Right kidney (tissue), 9 donors: ENCODE measurements at places on chromosomes 1 and 21.
A peak's percentile ranks its signal among the peaks of the same experiment; 100 is the strongest.

- DNase-seq = peak; percentile 64
Measured at GRCh38 chr1:172144445-172145061, 275.9 kb upstream of the C1orf105 start.

DNA sequence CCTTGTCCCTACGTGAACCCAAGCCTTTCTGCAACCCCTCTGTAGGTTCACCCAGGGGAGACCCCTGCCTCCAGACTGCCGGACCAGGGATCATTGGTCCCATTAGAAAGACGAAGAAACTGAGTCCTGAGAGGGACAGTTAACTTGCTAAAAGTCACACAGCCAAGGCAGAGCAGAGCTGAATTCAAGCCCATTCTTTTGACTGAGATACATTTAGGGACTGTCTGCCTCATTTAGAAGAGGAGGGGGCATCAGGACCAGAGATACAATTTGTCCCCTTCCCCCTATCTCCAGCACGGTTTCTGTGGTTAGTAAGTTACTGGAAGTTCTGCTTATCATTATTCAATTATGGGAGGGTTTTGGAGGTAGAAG is 19.1 kb downstream of the KCNQ4 start:
- no peak for DNase-seq

DNA sequence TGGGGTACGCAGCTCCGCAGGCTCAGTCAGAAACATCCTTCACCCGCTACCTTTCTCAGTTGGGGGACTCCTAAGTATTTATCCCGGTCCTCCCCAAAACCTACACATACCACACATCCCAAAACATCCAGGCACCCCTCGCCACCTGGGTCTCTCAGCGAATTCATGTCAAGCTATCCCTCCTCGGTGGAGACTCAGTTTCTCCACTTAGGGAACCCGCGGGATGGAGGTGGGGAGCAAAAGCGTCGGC is 1.3 kb upstream of the ZBTB7B start:
- no peak for DNase-seq

DNA sequence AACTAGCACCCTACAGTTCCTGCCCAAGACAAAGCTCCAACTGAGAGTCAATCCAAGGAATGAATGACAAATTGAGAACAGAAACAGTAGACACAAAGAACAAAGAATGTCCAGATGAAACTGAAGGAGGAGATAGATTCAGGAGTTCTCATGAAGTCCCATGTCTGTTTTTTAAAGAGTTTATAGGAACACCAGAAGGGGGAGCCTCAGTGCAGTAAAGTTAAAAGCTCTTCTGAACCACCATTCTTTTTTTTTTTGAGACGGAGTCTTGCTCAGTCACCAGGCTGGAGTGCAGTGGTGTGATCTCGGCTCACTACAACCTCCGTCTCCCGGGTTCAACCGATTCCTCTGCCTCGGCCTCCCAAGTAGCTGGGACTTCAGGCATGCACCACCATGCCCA is 323.6 kb downstream of the MRPL39 start:
- no peak for DNase-seq

DNA sequence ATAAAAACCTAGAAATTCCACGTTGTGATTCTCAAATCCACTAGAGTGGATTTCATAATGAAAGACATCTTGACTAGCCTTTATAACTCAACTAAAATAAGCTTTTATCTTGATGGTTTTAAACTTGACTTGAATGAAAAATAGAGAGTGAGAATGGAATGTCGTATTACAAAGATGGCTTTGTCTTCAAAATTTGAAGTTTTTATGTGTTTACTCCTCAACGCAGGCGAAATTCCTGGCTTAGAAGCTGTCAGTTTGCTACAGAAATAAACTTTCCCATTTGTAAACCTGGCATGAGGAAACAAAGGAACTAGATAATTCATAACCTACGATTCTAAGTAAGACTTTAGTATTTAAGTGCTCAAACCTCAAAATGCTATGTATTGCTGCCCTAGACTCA is 90.0 kb upstream of the KRTAP19-8 start:
- no peak for DNase-seq

DNA sequence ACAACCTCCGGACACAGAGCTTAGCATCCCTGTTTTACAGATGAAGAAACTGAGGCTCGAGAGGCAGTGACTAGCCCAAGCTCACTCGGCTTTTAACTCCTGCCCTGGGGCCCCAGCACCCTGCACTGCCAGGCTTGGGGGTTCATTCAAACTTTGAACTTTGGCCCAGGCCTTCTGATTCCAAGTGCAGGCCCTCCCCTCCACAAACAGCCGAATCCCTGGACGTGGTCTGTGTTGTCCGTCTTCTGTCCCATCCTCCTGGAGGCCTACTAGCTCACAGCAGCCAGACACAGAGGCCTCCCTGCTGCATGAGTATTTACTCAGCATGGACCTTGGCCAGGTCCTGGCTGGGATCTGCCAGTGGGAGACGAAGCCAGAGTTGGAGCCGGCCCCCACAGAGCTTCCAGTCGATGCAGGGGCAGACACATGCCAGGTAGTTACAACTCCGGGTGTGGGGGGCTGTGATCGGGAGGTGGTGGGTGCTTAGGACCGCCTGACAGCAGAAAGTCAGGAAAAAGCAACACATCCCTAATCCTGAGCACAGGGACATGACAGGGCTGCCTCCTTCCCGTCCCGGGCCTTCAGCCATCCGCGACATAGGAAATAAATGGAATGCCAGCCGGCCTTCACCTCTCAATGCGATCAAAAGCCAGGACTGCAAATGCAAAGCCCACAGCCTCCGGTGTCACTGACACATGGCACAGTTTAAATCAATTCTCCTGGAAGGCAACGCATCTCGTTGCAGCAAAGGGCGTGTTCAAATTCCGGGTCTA is 7.4 kb downstream of the IFFO2 start:
- no peak for DNase-seq

GRCh38 chr1:224779536-224779935 is 149.9 kb upstream of the DNAH14 start:
- no peak for DNase-seq

DNA sequence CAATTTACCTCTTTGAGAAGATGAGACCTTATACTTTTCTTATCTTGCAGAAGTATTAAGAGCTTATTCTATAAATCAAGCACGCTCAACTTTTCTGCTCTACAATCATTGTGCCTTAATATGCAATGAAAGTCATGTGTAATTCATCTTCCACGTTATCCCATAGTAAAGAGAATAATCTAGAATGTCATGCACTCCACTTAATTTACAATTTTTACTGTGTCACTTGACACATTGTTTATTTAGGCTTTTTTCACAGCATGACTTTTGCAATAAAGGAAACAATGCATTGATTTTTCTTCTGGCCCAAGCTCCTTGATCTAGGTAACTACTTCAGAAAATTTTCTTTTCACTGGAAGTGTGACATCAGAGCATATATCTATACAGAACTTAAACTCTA is 290.9 kb downstream of the HHIPL2 start:
- DNase-seq = no peak

GRCh38 chr1:221611656-221612046 is 130.2 kb downstream of the DUSP10 start:
- no peak for DNase-seq

GRCh38 chr1:22349362-22350043 is 102.1 kb upstream of the ZBTB40 start:
- no peak for DNase-seq

DNA sequence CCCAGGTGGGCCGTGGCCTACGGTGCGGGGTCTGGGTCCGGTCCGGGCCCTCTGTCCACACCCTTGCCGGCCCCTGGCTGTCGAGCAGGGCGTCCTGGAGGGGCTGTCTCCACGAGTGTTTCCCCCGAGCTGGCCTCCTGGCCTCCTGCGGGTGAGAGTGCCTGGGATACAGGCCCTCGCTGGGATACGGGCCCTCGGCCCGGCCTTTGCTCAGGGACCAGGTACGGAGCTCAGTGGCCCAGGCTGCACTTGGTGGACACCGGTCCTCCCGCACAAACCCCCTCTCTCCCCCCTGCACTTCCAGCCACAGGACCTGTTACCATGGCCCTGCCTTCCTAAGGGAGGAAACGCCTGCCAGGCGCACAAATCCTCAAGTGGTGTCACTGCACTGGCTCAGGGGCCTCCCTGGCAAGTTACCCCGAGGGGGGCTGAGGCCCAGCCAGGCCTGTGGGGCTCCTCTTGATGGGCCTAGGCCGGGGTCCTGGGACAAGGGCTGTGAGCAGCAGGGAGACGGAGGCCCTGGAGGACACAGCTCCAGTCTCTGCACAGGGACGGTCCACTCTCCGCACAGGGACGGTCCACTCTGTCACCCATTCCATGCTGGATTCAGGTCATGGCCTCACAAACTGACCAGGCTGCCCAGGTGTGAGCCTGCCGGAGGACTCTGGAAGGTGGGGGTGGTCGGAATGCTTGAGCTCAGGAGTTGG is 18.2 kb upstream of the RNF223 start:
- DNase-seq = no peak

- DNase-seq = no peak
Measured at GRCh38 chr1:2810281-2810680, 8.8 kb upstream of the TTC34 start.

DNA sequence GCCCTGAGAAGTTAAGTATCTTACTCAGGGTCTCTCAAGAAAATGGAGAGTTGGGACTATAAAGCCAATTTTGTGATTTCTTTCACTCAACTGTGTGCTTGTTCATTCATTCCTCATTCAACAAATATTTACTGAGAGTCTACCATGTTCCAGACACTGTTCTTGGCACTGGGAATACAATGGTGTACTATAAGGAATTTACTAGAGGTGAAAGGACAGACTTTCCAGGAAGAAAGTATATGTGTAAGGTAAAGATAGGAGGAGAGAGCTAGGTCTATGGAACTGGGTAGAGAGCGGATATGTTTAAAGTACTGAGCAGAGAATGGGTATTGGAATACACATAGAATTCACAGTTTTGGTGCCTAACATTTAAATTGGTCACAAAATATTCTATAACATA is 42.3 kb downstream of the ZNHIT6 start:
- DNase-seq = no peak

DNA sequence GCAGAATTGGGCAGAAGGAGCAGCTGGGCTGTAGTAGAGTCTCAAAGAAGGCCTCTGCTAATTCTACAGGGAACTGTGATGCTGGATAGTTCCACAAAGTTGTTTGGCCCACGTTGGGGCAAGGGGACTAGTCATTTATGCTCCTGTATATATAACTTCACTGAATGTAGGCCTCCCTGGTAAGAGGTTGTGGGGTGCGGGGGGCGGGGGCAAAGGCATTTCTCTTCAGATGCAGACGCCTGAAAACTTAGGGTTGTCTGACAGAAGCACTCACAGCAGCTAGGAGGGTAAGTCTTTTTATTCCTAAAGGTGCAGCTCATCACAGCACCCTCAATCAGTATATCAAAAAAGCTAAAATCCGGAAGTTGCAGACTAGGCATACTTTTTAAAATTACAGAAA is 38.5 kb upstream of the DENND1B start:
- DNase-seq = no peak
